ENCODE measurements at places on chromosomes 2 and 18.

DNA sequence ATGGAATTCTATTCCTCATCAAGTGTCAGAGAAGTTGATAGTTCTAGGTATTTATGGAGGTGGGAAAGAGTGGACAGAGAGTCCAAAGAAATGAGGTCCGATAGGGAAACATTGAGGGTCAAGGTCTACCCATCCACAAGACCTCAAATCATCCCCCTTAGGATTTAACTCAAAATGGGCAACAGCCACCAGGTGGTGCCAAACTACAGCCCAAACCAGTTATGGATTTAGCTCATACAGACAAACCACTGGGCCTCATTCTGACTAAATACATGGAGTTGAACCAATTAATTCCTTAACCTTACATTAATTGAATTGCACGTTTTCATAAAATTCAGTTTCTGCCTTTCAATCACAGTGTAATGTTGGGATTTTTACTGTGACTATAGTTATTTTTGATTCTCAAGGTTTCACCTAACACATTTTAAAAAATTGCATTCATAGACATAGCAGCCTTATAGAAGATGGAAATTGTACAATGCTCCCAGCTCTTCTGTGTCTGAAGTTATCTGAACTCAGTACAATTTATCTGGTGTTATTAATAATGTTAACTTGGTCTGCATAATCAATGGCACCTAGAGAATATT lies 98.2 kb upstream of the HNMT start:
- peak; percentile 26 for DNase-seq

GRCh38 chr2:172103471-172104272 lies 972 bp upstream of the DLX2 start:
- DNase-seq: peak; percentile 61

DNA sequence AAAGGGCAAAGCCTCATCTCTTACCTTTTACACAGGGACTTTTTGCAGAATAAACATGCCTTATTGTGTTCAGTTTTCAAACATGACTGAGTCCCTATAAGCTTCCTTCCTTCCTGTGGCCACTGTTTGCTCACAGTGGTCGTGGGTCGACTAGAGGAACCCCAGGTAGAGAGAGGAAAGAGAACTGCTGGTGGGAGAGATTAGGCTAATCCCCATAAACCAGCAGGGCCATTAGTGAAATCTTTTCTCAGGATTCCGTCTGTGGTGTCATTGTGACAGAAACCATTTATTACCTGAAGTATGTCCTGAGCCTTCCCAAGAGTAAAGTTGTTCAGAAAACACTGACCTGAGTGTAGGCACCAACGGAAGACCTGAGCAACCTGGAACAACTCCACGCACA lies 21.3 kb upstream of the BOD1L2 start:
- DNase-seq: no peak

- DNase-seq: no peak
These were observed 120.2 kb upstream of the ZNF516 start for GRCh38 chr18:76615065-76615733.

DNA sequence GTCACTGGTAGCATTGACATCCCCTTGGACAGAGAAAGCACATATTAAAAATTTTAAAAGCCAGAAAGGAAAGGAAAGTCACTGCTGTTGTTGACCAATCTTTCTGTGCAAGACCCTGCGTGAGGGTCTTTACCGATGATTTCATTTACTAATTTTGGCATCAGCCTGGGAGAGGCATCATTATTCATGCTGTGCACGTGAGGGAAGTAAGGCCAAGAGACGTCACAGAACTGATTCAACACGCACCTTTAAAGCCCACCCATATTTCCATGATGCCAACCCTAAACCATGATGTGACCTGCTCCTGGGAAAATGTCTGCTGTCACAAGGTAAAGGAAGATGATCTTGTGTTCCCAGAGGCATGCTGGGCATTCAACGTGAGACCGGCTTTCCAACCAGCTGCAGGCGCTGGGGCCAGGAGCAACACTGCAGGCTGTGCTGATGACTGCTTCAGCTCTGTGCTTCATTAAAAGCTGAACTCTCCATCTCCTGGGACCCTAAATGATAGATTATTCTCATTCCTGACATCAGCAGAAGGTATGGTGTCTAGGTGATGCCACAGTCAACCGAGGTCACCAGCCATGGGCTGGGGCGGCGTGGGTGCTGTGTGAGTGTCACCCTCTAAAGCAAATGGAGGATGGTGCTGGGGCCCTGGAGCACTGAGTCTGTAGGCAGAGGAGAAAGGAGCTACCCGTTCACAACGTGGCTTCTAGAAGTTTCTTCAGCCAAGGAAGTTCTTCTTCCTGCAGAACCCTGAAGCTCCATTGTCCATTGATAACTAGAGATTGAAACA lies 53.9 kb downstream of the TMEM18 start:
- no peak for DNase-seq

DNA sequence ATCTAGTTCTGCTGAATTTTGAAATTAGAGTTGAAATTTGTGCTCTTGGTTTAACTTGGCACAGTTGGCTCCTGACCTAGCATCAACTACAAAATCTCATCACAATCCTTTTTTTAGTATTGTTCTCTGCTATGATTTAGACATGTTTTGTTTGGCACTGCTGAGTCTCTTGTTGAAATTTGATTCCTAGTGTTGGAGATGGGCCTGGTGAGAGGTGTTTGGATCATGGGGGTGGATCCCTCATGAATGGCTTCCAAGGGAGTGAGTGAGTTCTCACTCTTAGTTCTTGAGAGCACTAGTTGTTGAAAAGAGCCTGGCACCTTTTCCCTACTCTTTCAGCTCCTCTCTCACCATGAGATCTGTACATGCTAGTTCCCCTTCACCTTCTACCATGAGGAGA lies 605.6 kb upstream of the SLC39A10 start:
- no peak for DNase-seq

GRCh38 chr2:8566155-8566670 lies 115.6 kb upstream of the ID2 start:
- no peak for DNase-seq

- no peak for DNase-seq
These were observed 40.6 kb upstream of the ANXA4 start for GRCh38 chr2:69701100-69701945.

DNA sequence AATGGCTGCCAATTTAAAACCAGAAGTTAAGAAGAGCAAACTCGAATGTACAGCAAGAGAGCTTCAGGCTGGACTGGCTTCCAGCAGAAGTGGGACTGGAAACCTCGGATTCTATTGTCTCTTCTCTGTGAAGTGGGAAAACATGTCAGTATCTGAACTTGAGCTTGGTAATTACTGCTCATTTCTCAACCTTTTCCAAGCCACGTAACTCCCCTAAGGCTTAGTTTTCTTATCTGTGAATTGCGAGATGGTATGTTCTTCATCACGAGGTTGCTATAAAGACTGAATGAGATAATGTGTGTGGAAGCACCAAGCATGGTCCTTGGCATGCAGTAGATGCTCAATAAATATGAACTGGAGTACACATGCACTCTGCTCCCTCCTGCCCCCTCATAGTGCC lies 259.4 kb upstream of the SPRED2 start:
- DNase-seq: no peak

- peak; percentile 66 for DNase-seq
These were observed 449 bp upstream of the ATRAID start for GRCh38 chr2:27211241-27211942.

DNA sequence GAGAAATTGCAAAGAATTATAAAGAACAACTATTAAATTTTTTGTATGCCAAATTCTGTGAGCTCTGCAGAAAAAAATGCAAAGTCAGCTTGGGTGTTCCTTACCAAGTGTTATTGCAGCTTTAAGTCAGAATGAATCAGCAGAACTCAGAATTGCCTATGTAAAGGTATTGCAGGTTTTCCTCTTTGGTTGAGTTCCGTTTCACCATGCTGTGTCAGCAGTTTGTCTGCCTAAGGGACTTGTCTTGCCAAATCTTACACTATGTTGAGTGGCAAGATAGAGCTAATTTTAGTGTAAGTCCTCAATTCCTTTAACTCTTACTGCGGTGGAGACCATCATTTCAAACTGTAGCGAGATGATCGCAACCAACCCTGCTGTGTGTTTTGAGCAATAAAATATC lies 38.8 kb downstream of the ADAM23 start:
- no peak for DNase-seq

DNA sequence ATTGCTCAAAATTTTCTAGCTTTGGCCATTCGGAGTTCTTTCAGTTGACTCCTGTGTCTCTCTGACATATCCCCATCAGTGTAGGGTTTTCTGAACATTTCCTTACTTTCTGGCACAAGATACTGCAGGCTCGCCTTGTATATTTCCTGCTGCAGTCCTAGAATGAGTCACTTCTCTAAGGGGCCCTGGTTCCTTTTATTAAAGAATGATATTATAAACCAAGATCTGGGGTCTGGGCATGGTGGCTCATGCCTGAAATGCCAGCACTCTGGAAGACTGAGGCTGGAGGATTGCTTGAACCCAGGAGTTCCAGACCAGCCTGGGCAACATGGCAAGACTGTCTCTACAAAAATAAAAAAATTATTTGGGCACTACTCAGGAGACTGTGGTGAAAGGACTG lies 3.0 kb upstream of the RPL37A start:
- no peak for DNase-seq

GRCh38 chr2:85405201-85406059 lies 4.7 kb downstream of the CAPG start:
- DNase-seq: peak; percentile 58

DNA sequence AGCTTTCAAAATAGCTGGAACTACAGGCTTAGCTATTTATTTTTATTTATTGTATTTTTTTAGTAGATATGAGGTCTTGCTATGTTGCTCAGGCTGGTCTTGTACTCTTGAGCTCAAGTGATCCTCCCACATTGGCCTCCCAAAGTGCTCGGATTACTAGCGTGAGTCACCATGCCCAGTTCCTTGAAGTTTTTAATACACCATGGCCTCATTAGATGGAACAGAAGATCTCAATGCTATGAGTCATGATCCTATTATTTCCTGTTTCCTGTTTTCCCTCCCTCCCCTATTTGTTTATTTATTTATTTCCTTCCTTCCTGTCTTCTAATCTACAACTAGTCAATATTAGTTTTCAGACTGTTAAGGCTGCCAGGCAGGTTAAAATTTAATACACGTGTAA lies 309.0 kb downstream of the CMPK2 start:
- DNase-seq: no peak

DNA sequence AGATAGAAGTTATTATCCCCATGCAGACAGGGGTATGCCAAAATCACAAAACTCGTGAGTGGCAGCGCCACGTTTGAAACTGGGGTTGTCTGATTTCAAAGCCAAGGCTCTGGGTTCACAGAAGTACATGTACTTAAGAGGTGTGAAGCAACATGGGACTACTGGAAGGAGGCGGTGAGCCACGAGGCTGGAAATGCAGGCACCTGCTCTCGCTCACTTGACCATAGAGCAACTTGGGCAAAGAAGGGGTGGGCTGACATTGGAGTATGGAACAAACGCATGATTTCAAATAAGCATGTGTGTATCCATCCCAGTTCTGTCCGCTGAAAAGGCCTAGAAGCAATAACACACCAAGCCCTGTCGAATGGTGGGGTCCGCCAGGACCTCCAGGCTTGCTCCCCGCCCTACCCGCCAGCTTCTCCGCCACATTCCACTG lies 593 bp upstream of the ACTR2 start:
- no peak for DNase-seq

GRCh38 chr2:231347081-231347480 lies 48.4 kb upstream of the B3GNT7 start:
- DNase-seq: no peak

DNA sequence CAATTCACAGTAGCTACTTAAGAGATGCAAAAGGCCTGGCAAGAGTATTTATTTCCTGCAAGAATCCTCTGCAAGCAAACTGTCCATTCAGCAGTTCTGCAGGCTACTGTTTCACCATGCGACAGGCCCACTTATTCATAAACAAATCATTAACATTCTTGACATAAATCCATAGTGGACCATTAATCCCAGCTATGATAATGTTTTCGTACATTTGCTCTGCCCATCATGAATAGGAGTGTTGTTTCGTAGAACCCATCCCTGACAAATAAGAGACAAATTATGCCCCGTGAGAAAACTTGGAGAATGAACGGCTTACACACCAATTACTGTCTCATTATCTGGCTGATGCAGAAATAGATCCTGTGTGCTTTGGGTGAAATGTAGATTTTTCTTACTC lies 65.4 kb downstream of the PID1 start:
- DNase-seq: no peak

DNA sequence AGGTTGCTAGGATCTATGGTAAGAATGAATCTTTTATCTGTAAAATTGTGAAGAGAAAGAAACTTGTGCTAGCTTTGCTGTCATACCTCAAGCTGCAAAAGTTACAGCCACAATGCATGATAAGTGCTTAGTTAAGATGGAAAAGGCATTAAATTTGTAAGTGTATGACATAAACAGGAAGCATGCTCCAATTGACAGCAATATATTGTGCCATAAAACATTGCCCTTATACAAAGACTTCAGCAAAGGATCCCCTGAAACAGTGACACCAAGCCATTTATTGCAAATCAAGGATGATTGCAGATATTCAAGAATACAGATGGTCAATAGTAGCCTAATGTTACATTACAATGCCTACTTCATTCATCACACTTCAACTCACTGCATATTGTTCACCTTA lies 283.1 kb downstream of the CPS1 start:
- DNase-seq: no peak

DNA sequence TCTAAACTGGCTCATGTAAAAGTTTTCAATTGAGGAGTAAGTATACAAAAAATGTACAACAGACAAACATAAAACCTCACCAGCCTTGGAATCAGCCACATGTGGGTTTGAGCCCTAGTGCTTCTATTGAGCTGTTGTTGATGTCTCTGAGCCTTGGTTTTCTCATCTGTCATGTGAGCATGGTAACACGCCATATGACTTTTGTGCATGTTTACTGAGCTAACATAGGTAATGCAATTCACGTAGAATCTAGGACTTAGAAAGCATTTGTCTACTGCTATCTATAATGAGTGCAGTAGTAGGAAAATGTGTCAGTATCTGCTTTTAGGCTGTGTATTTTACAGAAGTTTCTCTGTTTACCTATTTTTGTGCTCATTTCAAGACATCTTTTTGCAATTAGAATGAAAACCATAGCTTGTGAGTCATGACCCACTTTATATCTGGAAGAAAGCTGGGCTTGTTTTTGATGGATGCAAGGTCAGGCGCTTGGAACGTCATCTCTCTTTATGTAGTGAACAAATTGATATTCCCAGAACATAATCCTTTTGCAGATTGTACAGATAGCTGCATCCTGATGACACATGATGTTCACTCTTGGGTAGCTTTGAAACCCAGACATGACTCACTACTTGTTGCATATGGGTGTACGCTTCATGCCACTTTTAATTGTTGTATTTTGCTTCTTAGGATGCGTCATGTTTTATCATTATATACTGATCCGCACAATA lies 94.3 kb downstream of the RNF144A start:
- DNase-seq: no peak

DNA sequence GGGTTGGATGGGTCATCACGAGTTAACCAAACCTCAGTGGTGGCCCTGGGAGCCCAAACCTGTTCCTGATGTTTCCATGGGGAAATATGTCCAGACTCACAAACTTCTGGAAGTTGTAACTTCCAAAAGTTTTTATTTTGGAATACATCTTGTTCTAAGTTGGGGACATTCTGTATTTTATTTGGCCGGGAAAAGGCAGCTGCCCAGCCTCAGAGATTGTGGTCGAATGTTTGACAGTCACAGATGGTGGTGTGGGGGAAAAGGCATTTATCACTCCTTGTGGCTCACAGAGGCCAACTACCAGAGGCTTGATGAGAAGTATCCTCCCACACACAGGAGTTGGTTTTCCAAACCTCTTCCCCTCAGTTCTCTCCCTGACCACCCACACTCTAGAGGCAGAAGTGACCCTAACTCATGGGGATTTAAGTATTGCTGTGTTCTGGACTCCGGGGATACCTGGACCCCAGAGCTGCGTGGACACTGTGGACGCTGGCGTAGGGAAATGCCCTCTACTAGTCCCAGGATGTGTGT lies 124.7 kb upstream of the PPP1CB start:
- DNase-seq: no peak
